ENCODE measurements at places on chromosomes 5 and 9. TPM values are rescaled to one million over a fixed set of nuclear protein-coding genes. Genes with fewer than 3 reads are reported as not detected.

ISCA1 gene
- total RNA-seq: 33.2 TPM

DNA sequence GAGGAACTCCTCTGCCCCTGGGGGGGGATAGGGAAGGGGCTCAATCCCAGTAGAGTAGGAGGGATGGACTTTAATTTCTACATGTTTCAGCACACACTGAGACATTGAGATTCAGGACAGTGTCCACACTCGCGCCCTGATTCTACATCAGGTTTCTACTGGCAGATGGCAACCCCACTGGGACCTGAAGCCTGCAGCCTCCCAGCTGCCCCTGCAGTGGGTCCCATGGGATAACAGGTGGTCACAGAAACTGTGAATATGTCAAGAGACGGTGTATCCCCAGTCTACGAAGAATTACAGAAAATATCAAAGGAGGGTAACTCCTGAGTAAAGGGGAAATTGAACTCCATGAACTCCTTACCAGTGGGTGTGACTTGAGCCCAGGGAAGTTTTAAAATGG is 2.4 kb upstream of the TERT start:
- no peak for DNase-seq
- no peaks in the 10 kb centered on the region for H3K36me3 ChIP-seq
- no peak overlapping the region for H3K4me3 ChIP-seq
- H3K27ac ChIP-seq: no peak overlapping the region
- H3K27me3 ChIP-seq: peaks cover 41% of the 10 kb centered on the region

DNA sequence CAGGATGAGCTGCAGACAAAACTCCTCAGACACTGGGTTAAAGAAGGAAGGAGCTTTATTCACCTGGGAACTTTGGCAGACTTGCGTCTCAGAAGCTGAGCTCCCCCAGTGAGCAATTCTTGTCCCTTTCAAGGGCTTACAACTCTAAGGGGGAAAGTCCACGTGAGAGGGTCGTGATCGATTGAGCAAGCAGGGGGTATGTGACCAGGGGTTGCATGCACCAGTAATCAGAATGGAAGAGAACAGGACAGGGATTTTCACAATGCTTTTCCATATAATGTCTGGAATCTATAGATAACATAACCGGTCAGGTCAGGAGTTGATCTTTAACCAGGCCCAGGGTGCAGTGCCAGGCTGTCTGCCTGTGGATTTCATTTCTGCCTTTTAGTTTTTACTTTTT is 202.8 kb upstream of the MRPS30 start:
- no peaks in the 10 kb centered on the region for H3K36me3 ChIP-seq
- H3K4me1 ChIP-seq: no peaks in the 10 kb centered on the region
- no peak overlapping the region for H3K27ac ChIP-seq
- DNase-seq: no peak
- no peaks in the 10 kb centered on the region for H3K27me3 ChIP-seq
- no peak overlapping the region for H3K4me3 ChIP-seq

PGM5 gene
- total RNA-seq: 5.8 TPM

POU5F2 gene
- total RNA-seq: 0.29 TPM

STK32A gene
- 2.0 TPM for total RNA-seq

PHF24 gene
- total RNA-seq: 0.88 TPM

DNA sequence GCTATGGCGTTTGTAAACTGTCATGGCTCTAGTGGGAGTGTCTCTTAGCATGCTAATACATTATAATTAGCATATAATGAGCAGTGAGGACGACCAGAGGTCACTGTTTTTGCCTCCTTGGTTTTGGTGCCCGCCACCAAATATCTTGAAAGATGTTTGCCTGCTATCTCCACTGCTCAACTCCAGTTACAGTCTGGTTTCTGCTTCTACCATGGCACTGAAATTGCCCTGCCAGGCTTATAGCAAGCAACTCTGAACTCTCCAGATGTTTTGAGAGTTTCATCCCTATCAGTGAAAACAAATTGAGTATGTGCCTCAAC is 122.1 kb upstream of the SPRY4 start:
- H3K4me3 ChIP-seq: no peak overlapping the region
- no peaks in the 10 kb centered on the region for H3K36me3 ChIP-seq
- H3K27ac ChIP-seq: peak overlapping the region; percentile 64
- H3K27me3 ChIP-seq: no peaks in the 10 kb centered on the region

DNA sequence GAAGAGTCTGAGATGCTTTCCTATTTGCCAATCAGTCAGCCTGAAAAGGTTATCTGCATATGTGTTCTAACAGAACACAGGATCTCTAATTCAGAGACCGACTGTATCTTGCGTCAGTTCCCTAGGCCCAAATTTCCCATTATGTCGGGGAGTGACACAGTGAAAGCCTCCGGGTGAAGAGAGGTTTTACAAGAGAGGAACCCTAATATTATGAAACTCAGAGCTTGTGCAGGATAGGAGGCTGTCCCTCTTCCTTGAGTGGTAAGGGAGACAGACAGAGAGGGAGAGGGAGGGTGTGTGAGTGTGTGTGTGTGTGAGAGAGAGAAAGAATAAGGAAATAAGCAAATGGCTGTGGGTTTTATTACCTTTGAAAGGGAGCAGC is 1.9 kb downstream of the CD14 start:
- no peak for DNase-seq
- H3K4me1 ChIP-seq: no peaks in the 10 kb centered on the region
- no peaks in the 10 kb centered on the region for H3K27me3 ChIP-seq
- no peak overlapping the region for H3K4me3 ChIP-seq

GRCh38 chr9:79742110-79742721 is 170.5 kb downstream of the TLE4 start:
- H3K27ac ChIP-seq: no peak overlapping the region
- peaks cover 12% of the 10 kb centered on the region for H3K4me1 ChIP-seq

- DNase-seq: no peak
- H3K27ac ChIP-seq: no peak overlapping the region
- H3K4me3 ChIP-seq: no peak overlapping the region
Measured at GRCh38 chr9:23933348-23933747, 107.3 kb upstream of the ELAVL2 start.

DNA sequence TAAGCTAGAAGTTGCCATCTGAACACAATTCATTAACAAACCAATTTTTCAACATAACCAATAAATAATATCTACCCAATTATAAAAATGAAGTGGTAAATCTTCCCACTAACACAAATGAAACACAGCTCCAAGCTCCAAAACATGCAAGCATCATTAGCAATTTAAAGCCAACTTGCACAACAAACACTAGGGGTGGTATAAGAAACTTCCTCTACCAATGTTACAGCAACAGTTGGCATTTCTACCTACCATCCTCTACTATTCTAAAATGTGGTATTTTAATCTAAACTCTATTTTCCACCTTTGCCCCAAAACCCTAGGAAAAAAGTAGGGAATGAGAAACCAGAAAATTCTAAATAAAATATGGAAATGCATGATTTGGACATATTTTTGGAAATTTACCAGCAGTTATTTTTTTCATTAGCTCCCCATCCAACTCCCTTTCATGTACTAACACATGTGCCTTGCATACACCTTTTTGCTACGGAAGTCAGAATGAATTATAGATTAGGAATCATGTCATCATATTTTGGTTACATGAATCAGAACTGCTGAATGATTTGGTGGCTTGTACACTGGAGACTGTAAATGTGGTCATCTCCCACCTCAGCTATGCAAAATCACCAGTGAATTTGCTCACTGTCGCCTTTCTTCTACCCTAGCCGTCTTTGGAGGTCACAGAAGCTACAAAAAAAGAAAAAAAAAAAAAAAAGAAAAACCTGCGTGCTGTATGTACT is 4.1 kb downstream of the NR6A1 start:
- H3K27me3 ChIP-seq: peaks cover 48% of the 10 kb centered on the region
- no peaks in the 10 kb centered on the region for H3K36me3 ChIP-seq
- DNase-seq: no peak
- H3K4me1 ChIP-seq: peaks cover 14% of the 10 kb centered on the region

FSD1L gene
- 6.3 TPM for total RNA-seq

DNA sequence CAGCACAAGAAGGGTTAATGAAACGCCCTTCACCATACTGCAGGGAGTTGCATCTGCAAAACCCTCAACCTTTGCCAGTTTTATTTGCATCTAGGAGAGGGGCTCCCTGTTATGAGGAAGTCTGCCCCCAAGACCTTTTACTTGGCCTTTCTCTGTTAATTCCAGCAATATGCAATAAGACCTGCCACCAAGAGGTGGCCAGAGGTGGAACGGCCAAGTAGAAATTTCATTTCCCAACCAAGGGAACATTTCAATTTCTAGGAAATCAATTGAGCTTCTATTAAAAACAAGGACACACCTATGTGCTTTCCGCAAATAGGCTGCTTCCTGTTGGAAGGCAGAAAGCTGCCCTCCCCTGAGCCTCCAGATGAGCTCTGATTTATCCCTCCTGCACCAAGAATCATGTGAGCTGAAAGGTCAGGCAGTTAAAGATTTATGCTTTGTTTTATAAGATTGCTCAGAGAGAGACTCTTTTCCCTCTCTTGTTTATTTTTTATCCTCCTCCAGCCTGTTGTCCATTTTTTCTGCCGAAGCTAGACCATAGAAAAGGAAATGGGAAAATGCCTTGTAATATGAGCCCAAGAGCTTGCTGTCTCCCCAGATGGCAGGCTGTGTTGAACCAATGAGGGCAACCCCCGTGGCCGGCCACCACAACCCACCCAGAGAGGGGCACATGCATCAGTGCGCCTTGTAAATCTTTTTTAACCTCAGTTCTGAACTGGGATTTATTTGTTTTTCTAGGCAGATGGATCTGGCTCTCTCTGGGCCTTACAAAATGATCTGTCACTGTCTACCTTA is 572.8 kb downstream of the TLE1 start:
- no peaks in the 10 kb centered on the region for H3K36me3 ChIP-seq
- no peaks in the 10 kb centered on the region for H3K27me3 ChIP-seq
- peaks cover 26% of the 10 kb centered on the region for H3K4me1 ChIP-seq
- peak overlapping the region; percentile 3 for H3K4me3 ChIP-seq
- DNase-seq: no peak

DNA sequence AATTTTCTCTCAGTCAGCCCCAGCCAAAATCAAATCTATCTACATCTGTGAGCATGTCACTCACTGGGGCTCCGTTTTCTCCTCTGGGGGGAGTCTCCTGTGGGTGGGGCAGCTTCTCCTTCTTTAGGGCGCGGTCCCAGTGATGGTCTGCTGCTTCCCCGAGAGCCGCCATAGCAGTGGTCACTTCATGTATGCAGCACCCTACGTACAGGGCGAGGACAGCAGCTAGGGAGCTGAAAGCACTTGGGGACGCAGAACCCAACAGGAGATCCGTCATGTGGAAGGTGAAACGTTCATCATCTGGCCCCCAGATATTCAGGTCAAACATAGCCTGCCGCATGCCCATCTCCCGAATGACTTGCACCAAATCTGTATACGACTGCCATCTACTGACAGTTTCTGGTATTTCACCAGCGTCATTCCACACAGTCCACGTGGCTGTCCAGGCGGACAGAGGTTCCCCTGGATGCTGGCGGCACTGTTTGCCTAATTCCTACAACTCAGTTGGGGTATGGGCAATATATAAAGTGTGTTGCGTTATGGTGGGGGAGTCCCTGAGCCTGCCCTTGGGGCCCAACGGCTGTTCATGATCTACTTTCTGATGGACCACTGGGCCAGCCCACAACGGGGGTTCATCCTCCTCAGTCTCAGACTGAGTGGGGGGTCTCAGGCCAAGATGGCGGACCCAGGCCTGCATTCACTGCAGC is 795.0 kb downstream of the EFNA5 start:
- no peak overlapping the region for H3K27ac ChIP-seq
- peaks cover 7% of the 10 kb centered on the region for H3K4me1 ChIP-seq
- no peak for DNase-seq
- H3K27me3 ChIP-seq: no peaks in the 10 kb centered on the region
- H3K36me3 ChIP-seq: no peaks in the 10 kb centered on the region
- no peak overlapping the region for H3K4me3 ChIP-seq

DNA sequence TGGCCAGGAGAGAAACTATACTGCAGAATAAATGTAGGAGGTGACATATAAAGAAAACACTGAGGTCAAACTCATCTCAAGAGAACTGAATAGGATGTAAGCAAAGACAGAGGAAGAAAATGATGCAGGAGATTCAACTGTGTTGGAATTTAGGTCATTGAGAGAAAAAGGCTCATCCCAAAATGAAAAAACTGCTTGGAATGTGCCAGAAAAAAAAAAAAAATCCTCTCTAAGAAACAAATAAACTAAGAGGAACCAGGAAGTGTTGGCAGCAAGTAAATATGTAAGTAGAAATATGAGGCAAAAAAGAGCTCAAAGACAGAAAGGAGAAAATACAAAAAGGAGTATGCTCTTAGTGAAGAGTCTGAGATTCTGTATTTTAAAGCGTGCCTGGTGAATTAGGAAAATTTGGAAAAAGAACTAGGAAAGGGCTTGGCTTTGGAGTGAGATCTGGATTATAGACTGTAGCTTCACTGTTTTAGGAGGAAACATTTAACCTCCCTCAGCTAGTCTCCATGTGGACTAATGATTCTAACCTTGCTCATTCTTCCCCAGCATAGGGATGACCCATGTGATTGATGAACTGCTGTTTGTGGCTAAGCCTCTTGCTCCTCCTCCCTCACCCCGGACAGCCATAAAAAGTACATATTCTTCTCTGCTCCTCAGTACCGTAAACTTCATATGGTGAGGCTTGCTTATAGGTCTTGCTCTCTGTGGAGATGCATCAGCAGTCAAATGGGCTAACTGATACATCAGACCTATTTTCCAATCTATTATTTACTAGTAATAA is 185.6 kb upstream of the POU5F2 start:
- H3K27ac ChIP-seq: no peak overlapping the region
- peaks cover 1% of the 10 kb centered on the region for H3K36me3 ChIP-seq
- peaks cover 12% of the 10 kb centered on the region for H3K4me1 ChIP-seq
- no peaks in the 10 kb centered on the region for H3K27me3 ChIP-seq
- H3K4me3 ChIP-seq: no peak overlapping the region

All from type B pancreatic cell (in vitro differentiated cells).